Activated CD4-positive, alpha-beta T cell treated with anti-CD3 and anti-CD28 coated beads, Interleukin-2, amount 50 U/mL, for 4 hours (primary cell): ENCODE measurements at places on chromosomes 12 and 14.

DNA sequence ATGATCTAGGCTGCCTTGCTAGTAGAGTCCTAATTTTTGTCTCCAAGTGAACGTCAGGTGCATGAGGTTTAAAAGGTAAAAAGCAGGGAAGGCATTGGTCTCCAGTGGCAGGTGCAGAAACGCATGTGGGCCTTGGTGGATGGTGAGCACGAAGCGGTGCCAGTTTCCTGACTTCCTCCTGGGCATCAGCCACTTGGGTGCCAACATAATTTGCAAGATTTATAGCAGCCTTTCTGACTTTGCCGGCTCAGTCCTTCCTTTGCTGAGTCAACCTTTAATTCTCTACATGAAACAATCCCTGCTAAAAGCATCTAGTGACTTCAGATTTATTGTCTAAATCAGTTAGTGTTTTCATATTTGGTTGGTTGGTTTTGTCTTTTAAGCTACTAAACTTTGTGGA lies 355.7 kb upstream of the TMEM132C start:
- no peak for DNase-seq

DNA sequence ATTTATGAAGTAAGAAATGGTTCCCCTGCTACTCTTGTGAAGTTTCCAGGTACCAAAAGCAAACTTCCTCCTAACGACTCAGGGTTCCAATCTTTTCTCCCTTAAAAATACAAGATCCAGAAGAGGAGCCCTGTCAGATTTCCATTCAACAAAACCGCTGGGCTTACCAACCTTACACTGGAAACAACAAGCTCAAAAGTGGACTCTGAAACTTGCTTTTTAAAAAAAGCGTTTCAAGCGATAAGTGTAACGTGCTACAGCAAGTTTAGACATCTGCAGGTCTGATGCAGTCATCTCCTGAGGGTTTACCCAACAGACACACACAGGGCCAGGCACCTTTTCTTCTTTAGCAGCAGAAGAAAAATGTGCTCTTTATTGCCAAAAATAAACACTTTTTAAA lies 6.9 kb upstream of the CREBL2 start:
- DNase-seq, result no peak

DNA sequence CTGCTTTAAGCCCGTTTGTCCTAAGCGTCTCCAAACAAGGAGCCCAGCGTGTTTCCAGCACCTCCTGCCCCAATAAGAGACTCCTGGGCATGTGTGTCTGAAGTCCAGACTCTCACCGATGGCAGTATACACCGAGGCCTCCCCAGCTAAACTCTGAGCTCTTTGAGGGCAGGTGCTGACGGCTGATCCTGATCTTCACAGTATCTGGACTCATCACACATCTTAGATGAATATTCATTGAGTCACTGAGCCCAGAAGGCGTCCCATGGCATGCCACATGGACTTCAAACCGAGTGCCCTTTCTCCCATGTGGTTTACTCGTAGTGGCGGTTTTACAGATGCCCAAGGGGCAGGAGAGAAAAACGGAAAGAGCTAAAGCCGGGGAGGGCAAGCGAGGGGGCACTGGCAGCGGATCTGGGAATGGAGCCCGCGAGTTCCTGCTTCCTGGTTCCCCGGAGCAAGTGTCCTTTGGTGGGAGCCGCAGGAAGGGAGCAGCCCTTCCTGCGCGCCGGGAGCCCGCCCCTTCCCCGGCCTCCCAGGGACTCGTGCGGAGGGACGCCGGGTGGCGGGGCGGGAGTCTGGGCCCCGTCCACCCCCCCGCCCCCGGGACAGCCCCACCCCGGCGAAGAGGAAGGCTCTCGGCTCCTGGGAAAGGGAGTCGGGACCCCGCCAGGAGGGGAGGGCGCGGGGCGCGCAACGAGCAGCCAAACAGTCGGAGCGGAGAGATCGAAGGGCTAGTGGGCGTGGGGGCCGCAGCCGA lies 585 bp upstream of the TEAD4 start:
- no peak for DNase-seq

DNA sequence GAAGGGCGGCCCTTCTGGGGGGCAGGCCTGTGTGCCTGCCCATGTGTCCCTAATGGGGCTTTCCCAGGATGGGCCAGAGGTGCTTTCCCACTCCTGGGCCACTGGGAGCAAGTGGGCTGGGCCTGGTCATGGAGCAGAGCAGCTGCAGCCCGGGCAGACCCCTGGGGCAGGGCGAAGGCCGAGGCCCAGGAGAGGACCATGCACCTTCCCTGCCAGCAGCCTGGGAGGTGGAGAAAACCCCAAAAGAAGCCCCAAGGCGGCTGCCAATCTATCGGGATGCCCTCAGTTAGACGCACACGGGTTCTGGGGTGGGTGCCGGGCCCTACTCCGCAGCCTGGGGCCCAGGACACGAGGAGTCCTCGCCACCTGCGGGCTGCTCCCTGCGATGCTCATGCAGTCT lies 16.1 kb upstream of the CRIP2 start:
- no peak for DNase-seq

GRCh38 chr12:123996581-123996980 lies 23.6 kb downstream of the ZNF664 start:
- DNase-seq, result no peak

DNA sequence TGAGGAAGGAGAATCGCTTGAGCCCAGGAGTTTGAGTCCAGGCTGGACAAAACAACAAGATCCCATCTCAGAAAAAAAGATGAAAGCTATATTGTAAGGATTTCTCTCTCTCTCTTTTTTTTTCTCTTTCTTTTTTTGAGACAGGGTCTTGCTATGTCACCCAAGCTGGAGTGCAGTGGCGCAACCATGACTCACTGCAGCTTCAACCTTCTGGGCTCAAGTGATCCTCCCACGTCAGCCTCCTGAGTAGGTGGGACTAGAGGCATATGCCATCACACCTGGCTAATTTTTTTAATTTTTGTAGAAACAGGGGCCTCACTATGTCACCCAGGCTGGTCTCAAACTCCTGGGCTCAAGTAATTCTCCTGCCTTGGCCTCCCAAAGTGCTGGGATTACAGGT lies 5.8 kb upstream of the MRPL42 start:
- DNase-seq, result peak; percentile 8

DNA sequence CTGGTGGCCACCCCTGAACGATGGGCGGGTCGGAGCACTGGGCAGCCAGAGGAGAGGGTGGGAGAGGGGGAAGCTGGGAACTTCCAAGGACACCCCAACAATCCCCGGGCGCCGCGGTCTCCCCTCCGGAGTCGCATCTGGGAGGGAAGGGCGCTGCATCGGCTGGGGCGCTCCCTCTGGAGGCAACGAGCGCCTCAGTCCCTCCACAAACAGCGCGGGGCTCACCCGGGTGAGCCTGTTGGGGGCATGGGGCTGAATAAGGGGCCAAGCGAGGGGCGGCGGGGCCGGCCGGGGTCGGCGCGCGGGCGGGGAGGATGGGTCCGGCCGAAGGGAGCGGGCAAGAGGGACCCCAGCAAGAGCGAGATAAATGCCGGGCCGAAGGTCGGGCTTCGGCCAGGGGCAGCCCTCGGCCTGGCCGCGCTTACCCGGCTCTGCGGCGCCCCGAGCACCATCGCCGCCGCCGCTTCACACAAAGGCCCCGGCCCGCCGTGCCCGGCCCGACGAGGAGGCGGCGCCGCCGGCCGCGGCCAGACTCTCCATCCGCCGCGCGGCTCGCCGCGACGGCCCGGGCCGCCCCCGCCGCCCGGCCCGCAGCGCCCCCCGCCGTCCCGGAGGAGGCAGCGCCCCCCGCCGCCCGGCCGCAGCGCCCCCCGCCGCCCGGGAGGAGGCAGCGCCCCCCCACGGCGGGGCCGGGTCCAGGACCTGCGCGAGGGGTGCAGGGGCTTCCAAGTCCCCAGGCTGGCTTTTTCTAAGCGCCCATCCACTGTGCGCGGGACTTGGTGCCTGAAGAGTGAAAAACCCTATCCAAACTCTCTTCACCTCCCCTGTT lies at the start of gene ZBTB39:
TSS of gene ZBTB39 (minus strand) at position 567 of the 829 bp plus-strand sequence. CDS start 1,629 bp downstream, outside the sequence.
- DNase-seq, result peak; percentile 42

DNA sequence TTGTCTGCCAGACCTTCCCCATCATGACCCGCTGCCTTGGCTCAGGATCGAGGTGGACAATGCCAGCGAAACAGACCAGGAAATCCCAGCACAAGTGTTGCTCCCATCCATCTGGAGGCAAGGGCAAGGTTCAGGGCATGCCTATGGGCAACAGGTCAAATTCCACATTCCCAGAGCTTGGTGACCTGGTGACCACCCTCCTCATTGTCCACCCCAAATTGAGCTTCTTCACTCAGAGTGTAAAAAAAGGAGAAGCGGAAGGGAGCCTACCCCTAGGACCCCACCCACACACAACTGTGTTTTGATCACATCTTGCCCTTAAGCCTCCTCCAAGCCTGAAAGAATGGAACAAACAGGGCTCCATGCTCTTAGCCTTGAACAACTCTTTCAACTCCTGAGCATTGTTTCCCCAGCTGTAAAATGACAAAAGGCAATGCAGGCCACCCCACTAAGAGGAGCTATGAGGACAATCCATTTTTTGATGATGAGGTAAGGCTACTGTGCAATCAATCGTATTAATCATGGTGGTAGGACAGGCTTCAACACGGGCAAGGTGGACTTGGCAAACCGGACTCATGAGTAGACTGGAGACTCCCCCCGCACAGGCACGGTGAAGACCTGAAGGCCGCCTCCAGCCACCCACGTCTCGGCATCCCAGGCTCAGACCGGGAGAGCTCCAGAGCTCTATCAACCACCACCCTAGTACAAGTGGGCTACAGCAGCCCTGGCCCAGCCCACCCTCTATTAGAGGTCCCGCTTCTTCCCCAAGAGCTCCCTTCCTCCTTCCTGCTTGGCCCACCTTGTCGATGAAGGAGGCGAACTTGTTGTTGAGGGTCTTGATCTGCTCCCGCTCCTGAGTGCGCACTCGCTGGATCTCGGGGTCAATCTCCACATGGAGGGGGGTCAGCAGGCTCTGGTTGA lies 866 bp downstream of the KRT79 start:
- DNase-seq, result no peak

DNA sequence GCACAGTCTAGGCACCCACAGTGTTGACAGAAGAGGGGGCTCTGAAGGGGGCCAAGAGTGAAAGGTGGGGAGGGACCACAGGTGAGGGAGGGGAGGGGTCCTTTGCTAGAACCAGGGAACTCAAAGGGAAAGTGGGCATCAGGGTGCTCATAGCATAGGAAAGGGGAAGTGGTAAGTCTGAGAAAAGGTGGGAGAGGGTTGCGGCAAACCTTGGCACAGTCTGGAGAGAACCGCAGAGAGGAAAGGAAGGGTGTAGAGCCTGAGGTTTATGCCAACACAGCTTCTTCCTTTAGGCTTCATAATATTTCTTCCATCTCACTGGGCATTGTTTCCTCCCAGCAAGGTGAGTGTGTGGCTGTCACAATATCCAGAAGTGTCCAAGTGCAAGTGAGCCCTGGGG lies 11.5 kb upstream of the PLEK2 start:
- no peak for DNase-seq

- DNase-seq, result no peak
Observed at GRCh38 chr14:21257394-21257909, 11.8 kb downstream of the HNRNPC start.

DNA sequence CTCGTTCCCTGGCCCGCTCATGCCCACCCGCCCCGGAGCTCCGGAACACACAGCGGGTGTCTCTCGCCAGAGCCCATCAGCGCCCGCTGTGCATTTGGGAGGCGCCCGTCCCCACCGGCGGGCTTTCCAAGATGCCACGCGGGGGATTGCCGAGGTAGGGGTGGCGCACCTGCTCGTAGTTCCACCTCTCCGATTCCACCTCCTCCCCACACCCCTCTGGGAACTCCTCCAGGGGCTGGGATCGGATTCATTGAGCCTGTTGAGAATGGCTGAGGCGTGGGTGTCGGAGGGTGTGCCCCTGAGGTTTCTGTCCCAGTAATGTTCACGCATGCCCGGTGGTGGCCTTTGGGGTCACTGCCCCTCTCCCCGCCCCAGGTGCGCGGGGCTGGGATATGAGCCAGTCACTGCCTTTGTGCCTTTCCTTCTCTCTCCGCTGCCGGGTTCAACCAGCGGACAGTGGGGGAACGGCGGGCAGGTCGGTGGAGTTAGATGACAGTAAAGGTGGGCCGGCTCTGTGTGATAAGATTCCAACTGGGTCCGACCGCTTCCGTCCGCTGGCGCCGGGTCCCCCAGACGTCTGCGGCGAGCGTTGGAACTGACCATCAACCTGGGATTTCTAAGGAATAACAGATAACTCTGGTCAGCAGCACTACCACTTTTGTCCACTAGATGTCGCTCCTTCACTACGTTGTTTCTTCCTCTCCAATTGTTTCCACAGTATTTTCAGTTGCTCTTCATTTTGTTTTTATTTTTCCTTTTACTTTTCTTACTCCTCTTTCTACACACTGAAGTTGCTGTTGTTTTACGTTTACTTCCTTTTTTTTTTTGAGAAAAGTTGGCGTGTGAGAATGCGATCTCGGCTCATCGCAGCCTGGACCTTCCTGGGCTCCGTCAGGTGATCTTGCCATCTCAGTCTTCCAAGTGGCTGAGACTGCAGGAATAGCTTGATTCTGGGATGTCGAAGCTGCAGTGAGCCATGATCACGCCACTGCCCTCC lies 178.1 kb upstream of the ALG10B start:
- peak; percentile 59 for DNase-seq

GRCh38 chr12:121894633-121895032 lies 6.0 kb downstream of the PSMD9 start:
- no peak for DNase-seq

- no peak for DNase-seq
Observed at GRCh38 chr12:26791301-26791791, 41.6 kb downstream of the ITPR2 start.

DNA sequence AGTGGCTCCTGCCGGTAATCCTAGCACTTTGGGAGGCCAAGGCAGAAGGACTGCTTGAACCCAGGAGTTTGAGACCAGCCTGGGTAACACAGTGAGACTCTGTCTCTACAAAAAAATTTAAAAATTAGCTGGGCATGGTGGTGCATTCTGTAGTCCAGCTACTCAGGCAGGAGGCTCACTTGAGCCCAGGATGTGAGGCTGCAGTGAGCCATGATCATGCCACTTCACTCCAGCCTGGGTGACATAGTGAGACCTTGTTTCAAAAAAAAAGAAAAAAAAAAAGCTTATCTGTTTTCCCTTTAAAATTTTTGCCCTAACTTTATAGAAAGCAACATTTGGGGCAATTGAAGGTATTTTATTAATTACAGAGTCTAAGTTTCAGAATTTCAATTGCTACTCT lies 486.0 kb downstream of the BCAT1 start:
- DNase-seq, result no peak

DNA sequence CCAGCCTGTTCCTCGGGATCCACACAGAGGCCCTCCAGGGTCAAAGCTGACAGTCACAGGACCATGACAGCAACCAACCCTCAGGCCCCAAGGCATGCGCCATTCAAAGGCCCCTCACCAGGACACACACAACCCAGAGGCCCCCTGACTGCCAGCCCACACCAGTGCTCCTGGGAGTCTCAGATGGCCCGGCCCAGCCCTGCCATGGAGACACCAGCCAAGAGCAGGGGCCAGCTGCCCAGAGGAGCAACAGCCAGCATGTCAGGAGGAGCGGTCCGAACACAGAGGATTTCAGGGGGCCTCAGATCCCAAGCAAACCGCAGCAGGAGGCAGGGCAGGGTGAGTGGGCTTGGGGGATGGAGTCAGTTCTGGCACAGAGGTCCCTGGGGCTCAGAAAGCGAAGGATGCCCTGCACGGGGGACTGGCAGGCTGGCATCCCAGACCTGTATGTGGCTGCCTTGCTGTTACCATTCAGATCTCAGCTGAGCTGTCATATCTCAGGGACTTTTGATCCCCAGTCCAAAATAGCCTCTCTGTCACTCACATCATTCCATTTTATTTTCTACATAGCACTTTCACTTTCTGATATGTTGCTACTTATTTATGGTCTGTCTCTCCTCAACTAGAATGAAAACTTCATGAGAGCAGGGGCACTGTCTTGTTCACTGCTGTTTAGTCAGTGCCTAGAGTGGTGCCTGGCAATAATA lies 4.8 kb downstream of the TMEM229B start:
- no peak for DNase-seq

- peak; percentile 44 for DNase-seq
Observed at GRCh38 chr14:77301103-77301502, 19.6 kb downstream of the POMT2 start.
